ENCODE measurements at places on chromosomes 5 and 9.

DNA sequence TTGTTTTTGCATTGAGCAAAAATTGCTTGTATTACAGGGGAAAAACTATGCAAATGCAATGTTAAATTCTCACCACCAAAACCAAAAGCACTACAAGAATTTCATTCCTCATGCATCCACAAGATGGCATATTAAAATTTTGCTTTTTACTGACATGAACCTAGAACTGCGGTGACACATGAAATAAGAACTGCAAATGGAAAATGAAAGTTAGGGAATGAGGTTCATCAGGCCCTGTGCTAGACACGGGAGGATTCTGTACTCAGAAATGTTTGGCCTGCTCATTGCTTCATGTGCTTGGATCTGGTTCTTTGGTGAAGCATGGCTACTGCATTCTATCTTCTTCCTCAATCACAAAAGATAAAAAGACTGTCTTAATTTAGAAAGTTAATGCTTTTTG, 9.1 kb upstream of the RFK start:
- peak; percentile 92 for DNase-seq

DNA sequence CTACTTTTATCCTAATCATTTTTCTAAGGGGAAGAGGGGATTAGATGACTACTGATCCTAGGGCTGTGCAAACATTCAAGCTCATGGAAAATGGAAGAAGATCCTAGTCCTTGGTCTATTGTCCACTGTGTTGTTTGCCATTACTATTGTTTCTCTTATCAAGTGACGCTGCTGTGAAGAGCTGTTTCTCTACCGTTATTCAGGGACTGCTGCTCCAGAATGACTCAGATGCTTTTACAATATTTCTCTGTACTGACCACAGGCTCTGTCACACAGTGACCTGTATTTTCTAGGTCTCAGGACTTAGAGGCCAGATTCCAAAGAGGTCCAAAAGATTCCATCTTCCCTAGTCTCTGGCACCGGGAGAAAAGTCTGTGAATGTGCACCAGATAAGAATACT, 159.5 kb upstream of the CHD1 start:
- DNase-seq: peak; percentile 77

GRCh38 chr5:176578391-176578808, 29.3 kb downstream of the CDHR2 start:
- DNase-seq: no peak

GRCh38 chr9:78369639-78370219, 72.8 kb downstream of the PSAT1 start:
- DNase-seq: peak; percentile 76

DNA sequence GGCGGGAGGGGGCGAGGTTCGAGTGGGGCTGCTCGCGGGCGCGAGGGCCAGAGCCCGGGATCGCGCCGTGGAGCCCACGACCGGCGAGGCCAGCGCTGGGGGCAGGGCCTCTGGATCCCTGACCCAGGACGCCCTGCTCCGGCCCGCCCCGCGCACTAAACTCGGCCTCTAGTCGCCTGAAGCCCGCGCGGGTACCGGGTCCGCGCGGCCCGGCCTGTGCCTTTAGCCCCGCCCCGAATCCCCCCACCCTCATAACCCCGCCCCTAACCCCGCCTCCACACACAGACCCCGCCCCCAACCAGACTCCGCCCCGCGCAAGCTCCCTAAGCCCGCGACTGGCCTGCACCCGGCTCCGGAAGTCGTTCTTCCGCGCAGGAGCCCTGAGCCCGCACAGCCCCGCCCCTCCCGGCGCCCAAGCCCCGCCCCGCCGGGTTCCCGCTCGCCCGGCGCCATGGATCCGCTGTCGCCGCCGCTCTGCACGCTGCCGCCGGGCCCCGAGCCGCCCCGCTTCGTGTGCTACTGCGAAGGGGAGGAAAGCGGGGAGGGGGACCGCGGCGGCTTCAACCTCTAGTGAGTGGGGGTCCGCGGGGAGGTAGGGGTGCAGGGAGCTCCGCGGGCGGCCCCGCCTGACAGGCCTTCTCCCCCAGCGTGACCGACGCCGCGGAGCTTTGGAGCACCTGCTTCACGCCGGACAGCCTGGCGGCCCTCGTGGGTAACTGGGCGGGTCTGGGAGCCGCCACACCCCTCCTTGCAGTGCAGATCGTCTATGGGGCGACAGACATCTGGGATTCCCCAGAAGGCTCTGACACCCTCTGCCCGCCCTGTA, at the start of gene PAXX:
Gene PAXX, plus strand, starts transcription at position 430 of the 826 bp plus-strand sequence. Its CDS starts 22 bp downstream, at position 452.
- DNase-seq: peak; percentile 93

- DNase-seq: no peak
Observed at GRCh38 chr5:151675611-151676313, 11.0 kb downstream of the SPARC start.

DNA sequence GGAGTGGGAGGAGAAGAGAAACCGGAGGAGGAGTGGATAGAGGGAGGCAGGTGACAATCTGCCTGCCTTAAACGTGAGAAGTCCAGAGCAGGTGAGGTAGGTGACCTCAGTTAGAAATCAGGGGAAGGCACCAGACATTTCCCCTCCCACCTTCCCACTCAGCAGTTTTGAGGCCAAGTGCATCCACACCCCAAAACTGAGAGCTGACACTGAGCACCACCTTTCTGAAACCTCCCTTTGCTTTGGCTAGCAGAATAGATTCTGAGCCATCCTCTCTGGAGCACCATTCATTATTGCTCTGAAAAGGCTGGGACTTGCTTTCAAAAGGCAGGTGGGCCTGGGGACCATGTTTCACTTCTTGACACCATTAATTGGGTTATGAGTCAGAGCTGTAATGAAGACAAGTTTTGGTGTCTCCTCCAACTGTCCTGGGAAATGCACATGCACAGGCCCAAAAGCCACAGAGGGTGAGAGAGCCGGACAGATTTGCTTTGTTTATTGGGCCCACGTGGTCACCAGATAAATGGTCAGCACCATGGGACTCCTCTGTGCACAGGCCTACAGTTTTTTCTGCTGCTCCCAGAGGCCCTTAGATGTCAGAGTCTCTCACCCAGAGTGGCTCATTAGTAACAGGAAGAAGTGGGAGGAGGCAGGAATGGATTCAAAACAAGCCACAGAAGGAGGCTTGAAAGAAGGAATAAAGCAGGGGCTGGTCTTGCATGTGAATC, 314.7 kb downstream of the TLE1 start:
- DNase-seq: no peak

DNA sequence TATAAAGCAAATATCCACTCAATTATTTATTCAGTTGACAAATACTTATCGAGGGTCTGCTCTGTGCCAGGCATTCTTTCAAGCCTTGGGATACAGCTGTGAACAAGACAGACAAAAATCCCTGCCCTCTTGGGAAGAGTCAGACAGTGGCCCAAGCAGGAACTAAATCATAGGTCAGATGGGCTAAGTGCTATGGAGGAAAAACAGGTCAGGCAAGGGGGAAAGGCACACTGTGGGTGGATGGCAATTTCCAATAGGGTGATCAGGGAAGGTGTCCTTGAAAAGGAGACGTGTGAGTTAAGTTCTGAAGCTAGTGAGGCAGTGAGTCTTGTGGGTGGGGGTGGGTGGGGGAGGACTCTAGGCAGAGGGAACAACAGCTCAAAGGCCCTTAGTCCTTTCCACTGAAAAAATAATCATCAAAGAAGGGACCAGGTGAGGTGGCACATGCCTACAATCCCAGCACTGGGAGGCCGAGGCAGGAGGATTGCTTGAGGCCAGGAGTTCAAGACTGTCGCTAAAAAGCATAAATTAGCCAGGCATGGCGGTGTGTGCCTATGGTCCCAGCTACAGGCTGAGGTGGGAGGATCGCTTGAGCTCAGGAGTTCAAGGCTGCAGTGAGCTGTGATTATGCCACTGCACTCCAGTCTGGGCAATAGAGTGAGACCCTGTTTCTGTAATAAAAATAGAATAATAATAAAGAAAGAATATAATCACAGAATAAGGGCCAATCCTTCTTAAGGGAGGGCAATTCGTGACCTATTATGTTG, 95.2 kb upstream of the CPEB4 start:
- DNase-seq: no peak

- no peak for DNase-seq
Observed at GRCh38 chr9:87294126-87294525, 203.5 kb upstream of the DAPK1 start.

DNA sequence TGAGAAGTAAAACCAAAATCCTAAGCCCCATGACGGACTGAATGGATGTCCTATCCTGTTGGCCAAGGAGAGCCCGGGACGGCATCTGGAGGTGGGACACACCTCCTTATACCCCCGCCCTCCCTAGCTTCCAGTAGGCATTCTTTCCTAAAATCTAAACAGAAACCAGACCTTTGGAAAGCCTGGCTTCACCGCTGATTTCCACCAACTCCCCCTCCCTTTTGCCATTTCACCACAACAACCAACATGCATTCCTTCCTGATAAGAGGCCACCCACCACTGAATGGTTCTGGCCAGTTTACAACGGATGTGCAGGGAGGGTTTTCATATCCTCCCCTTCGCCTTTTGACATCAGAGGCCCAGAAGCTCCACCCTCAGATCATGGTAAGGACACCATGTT, 9.2 kb upstream of the RARS1 start:
- peak; percentile 89 for DNase-seq

DNA sequence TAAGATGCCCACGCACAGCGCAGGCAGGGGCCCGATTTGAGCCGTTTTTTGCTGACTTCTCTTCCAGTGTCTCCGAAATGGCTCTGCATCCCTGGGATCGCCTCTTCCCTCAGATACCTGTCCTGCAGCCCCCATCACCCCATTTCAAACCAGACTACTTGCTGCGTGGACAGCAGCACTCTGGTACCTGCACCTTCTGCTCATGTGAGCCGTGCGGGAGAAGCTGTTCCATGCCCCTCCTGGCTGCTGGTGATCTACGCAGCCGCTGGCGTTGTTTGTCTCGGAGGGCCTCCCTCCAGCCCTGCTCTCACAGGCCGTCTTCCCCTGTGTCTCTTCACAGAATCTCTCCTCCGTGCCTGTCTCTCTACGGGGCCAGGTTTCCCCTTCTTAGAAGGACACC, 13.4 kb downstream of the CEP72 start:
- no peak for DNase-seq

DNA sequence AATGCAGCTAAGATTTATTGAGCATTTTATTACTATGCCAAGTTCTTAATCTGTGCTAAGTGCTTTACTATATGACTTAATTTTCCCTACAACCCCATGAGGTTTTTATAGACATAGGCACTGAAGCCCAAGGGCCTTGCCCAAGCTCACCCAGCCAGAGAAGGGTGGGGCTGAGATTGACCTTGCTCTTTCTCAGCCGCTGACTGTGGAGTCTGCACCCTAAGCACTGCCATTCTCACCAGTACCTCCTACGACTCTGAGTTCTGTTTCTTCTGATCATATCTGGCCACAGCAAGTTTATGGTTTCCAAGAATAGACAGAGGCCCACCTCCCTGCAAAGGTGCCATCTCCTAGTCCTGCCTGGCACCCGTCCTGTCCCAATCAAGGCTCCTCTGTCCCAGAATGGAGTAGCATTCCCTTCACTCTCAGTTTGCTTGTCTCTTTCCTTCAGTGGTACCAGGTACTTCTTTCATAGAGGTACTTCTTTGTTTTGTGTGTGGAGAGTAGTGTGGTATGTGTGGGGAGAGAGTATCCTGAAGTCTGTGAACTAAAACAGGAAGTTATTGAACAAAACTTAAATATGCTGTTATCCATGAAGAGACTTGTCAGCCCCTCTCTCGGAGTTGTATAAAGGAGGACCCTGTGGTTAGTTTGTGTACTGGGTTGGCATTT, 42.6 kb downstream of the CSF1R start:
- DNase-seq: peak; percentile 78

GRCh38 chr5:40678026-40678425, 1.7 kb upstream of the PTGER4 start:
- DNase-seq: peak; percentile 76

DNA sequence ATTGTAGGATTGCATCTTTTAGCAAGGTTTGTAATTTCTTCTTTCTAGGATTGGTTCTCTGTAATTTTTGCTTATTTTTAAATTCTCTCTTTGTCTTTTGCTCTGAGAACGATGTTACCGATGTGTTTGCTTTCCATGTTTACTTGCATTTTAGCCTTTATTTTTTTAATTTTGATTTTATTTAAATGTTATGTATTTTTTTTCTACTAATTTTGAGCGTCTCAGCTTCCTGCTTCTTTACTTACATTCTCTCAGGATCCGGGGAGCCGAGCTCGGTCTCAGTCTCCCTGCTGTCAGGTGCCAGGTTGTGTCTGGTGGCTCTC, 20.9 kb downstream of the ANXA2R start:
- no peak for DNase-seq

- no peak for DNase-seq
Observed at GRCh38 chr5:131685516-131686171, 50.6 kb upstream of the RAPGEF6 start.

GRCh38 chr5:149583394-149583793, 2.1 kb downstream of the ARHGEF37 start:
- no peak for DNase-seq

DNA sequence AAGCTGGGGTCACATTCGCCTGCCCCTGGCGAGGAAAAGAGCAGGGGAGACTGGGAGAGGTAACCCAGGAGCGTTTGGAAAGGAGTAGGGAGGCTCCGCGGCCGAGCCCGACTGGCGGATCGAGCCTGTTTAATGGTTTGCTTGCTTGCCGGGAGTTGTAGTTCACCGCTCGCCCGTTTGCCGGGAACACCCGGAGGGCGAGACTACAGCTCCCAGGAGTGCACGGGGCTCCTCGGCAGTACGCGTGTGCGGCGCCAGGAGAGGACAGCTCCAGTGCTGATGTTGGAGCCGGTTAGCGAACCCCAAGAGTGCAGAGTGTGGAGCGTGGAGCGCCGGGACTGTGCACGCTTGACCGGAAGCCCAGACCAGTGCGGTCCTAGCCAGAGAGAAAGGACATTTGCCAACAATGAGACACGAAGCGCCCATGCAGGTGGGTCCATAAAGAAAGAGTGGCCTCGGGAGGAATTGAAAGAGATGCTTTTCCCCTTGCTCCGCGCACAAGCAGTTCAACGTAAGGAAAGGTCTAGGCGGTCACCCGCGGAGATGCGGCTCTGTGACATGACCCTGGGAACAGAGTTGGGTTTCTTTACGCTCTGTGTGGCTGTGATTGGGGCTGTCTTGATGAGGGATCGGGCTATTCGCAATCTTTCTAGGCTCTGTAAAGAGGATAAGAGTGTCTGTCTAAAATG, at the start of gene RAB3C:
Gene RAB3C, plus strand, starts transcription at position 273 of the 689 bp plus-strand sequence. Its CDS starts 134 bp downstream, at position 407.
- DNase-seq: peak; percentile 88

DNA sequence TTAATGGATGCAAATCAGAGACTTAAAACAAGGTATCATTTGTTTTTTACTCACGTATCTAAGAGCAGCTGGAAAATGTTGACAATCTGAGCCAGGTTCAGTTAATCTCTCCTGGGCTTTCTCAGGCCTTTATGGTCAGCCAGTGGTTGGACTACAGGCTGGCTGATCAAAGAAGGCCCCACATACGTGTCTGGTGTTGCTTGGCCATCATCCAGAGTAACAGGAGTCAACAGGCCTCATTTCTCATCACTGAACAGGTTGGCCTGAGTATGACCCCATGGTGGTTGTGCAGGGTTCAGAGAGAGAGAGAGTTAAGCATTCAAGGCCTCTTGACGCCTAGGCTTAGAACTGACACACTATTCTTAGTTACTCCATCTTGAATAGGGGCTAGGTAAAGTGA, 97.0 kb upstream of the VLDLR start:
- DNase-seq: no peak

DNA sequence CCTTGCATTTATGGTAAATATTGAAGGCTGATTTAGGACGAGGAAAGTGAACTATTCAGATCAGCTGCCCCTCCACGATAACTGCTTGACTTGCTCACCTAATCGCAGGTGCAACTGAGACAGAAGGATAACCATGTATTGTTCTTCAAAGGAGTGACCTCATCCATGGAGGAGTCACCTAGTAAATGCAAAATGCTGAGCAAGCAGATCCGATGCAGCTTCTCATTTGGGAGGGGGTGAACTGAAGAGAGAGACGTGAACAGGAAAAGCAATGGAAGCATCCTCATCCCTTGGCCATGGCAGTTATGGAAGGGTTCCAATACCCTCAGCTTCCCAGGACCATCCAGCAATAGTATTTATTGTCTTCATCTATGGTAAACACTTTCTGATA, 47.5 kb downstream of the RASGRF2 start:
- DNase-seq: no peak

All from OCI-M1 (cell line).